ENCODE measurements at places on chromosomes 5 and 9.

DNA sequence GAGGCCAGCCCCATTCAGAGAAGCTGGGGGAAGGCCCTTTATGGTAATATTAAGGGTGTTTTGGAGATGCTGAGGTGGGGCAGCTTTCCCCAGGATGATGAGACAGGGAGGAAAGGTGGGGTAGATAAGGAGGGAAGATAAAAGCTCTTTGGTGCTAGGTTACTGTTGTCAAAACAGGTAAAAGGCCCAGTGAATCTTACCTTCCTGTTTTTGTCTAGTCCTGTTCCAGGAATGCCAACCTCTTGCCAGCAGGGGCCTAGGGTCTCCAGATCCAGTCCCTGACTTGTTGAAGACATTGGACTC, 797 bp upstream of the CCL27 start:
- no peak for DNase-seq

- DNase-seq: no peak
These were observed 133.3 kb upstream of the DMRT1 start for GRCh38 chr9:708182-708550.

GRCh38 chr9:87497080-87497603, 525 bp upstream of the DAPK1 start:
- DNase-seq: no peak

GRCh38 chr5:118486647-118487225, 501.6 kb downstream of the DTWD2 start:
- no peak for DNase-seq

DNA sequence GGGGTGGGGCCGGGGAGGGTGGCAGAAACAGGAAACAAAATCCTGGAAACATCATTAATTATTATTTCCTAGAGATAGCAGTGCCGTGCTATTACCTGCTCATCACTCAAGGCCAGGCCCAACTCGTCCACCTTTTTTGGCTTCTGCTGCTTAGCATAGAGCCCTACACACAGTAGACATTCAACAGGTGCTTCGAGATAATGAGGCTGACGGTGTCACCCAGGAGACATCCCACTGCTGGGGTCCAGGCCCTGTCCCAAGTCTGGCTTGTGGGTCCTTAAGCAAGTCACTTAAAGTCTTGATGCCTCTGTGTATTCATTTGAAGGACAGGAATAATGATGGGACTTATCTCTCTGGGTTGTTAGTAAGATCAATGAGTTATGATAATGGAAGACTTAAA, 506.6 kb downstream of the BNC2 start:
- no peak for DNase-seq

- DNase-seq: no peak
These were observed at the start of gene NRARP for GRCh38 chr9:137302118-137302448. TSS of gene NRARP (minus strand) at chr9:137302271. CDS start at chr9:137301928, 343 bp downstream.

GRCh38 chr5:120405923-120406322, 58.2 kb upstream of the PRR16 start:
- no peak for DNase-seq

DNA sequence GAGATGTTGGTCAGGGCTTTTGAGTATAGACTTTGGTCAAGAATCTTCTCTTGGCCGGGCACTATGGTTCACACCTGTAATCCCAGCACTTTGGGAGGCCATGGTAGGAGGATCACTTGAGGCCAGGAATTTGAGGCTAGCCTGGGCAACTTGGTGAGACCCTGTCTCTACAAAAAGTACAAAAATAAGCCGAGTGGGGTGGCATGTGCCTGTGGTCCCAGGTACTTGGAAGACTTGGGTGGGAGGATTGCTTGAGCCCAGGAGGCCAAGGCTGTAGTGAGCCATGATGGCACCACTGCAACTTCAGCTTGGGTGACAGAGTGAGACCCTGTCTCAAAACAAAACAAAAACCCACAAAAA, 57.5 kb downstream of the ACER2 start:
- no peak for DNase-seq

DNA sequence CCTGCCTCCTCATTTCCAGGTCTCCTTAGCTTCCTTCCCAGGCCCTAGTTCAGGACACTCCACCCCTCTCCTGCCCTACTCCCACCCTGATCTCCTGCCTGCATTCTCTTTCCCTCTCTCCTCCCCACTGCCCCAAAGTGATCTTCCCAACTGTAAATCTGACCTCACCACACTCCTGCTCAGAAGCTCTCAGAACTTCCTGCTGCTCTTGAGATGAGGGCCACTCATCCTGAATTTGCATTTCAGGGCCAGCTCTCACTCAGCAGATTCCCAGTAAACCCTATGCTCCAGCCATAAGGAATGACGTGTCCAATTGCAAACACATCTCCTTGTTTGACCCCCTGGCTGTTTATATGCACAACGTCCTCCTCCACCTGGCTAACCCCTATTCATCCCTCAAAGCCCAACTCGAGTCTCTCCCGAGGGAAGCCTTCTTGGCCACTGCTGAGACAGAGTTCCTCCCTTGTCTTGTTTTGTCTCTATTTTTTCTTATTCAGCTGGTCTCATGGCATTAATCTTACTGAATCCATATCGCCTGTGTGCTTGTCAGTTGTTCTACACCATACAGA, 95.0 kb downstream of the NSG2 start:
- no peak for DNase-seq

GRCh38 chr5:134994560-134995156, 27.0 kb downstream of the CATSPER3 start:
- DNase-seq: no peak

GRCh38 chr5:149024477-149024876, 38.4 kb downstream of the SH3TC2 start:
- DNase-seq: no peak

- no peak for DNase-seq
These were observed 426 bp downstream of the C7 start for GRCh38 chr5:40909723-40910122.

DNA sequence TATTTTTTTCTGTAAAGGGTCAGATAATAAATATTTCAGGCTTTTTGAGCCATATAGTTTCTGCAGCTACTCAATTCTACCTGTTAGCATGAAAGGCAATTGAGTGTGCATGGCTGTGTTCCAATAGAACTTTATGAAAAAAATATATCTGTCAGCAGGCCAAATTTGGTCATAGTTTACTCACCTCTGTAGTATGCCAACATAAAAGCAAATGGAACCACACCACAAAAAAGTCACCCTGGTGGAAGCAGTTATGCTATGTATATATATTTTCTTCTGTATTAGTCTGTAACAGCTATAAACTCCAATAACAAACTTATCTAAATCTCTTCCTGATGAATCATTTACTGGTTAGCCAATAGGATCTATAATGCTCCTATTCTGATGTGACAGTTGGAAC, 3.4 kb downstream of the SLC38A9 start:
- DNase-seq: no peak

DNA sequence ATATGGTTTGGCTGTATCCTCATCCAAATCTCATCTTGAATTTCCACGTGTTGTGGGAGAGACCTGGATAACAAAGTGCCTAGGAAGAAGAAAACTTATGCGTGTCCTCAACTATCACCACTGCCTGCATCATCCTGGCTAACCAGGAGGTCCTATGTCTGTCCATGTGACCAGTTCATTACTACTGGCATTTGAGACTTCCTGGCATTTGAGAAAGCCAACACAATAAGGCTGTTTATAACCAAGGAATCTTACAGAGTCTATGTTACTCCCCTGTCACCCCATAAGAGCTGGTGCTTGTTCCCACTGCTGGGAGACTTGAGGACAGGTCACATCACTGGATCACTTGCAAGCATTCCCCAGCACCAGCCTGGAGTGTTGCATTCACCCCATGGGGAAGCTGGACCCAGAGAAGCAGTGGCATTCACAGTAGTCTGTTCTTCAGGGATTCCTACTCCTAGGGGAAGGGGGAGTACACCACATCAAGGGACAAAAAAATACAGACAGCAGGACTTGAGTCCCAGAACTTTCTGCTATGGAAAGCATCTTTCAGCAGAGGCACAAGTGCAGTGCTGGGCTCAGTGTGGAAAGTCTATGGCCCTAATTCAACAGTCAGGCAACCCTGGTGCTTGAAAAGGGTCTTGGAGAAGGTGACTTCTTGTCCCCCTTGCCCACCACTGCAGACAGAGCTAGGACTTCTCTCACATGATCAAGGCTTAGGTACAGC, 717.1 kb downstream of the SEMA5A start:
- DNase-seq: no peak

GRCh38 chr5:124000538-124000937, 488.6 kb downstream of the CSNK1G3 start:
- DNase-seq: no peak

DNA sequence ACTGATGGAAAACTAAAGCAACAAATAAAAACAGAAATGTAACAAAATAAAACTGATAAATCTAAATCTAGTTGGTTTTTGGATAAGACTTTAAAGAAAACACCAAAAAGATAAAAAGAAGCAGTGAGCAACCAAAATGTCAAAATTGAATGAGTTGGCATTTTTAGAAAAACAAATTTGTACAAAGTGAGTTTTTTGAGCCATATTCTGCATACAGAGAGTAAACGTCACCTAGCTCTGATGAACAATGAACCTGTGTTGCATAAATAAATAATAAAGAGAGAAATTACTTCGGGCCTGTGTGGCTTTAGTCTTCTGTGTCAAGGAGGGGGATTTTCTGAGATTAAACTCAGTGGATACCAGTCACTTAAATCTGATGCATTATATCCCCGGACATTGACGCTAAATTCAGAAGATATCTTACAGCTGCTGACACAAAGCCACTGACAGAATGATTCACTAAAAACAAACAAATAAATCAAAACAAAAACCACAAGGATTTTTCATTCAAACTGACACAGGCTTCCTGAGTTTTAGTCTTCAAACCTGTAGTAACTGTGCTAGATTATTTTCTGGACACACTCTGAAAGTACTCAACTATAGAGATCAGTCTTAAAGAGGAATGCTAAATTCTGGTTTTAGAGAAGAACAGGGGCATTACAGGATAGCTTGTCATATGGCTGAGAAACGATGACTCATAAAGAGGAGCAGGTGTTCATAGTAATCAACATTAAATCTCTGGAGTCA, 403.5 kb upstream of the ST8SIA4 start:
- no peak for DNase-seq

- no peak for DNase-seq
These were observed 137.4 kb downstream of the LPAR1 start for GRCh38 chr9:110900917-110901316.

DNA sequence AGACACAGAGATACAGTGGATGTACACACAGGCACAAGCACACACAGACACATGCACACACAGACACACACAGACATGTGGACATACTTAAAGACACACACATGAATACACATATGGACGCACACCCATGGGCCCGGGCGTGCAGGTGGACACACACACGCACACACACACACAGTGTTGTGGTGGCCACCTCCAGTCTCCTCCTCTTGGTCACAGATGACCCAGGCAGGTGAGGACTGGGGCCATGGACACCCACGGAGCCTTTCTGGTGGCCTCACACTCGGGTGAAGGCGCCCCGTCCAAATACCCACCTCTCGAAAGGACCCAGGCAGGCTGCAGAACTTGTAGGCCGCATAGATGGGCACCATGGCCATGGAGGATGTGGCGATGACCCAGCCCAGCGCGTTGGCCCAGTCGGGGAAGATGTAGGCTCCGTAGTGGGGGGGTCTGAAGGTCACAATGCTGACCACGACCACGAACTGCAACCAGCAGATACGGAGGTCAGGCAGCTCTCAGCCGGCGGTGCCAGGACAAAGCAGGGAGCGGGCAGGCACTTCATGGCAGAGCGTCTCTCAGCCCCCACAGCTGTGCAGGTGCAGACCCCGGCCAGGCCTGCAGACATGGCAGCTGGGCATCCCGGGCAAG, 42.5 kb downstream of the SLC6A3 start:
- DNase-seq: no peak

DNA sequence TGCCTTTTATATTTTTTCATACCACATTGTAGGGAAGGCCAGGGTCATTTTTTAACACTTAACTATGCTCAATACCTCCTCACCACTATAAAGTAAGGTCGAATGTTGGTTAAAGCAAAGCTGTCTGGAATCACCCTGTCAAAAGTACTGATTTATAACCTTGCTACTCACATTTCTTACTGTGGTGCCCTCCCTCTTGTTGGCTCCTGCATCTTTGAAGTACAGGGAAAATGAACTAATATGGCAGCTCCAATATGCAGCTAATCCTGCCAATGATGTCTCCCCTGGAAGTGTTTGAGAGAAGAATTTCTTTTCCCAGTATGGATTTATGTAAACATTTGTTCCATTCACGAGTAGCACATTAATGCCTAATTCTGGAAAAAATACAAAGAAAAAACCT, 108.4 kb upstream of the RPS23 start:
- DNase-seq: no peak

- DNase-seq: no peak
These were observed 103.7 kb upstream of the TLX3 start for GRCh38 chr5:171205375-171205774.

DNA sequence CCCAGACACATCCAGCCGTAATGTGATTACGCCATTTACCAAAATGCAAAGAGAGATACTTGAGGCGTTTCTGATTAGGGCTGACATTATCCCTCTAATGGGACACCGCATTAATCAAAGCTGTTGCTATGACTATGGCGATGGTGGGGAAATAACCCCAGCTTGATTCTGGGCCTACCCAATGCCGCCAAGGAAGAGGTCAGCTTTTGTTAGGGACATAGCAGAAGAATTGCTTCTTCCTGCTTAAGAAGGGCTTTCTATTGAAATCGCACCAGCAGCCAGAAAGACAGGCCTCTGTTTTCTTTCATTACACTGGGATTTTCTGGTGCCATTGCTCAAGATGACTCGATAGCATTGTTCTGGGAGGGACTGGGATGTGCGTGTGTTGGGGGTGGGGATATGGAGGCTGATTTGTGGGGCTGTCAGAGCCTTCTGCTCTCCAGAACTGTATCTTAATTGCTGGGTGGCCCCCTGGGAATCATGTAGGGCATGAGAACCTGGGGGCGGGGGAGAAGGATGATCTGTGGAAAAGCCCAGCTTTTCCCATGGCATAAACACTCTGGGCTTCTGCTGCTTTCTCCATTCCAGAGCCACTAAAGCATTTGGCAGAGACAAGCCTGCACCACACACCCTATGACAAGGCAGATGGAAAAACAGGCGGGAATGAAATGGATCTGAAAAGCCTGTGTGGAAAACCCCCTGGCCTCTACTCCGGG, 106.5 kb upstream of the RAD23B start:
- no peak for DNase-seq

DNA sequence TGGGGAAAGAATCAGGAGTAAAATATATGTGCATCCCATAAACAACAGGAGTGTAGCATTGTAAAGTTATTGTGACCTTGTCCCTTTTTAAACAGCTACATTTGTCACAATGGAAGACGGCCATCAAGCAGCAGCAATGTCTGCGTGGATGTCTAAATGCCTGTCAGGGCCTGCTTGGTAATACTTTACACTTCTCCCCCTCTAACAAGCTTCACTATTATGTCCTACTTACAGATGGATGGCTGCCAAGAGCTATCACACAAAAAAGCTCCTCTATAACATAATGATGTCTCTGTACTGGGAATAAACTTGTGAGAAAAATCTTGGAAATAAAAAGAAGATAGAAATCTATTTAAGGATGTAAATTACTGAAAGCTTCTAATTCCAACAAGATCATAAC, 213.0 kb downstream of the FBXL17 start:
- DNase-seq: no peak

- no peak for DNase-seq
These were observed 110.4 kb downstream of the NFIB start for GRCh38 chr9:14203356-14204056.
